ENCODE measurements at places on chromosomes 7 and 10. TPM values are rescaled to one million over a fixed set of nuclear protein-coding genes. Genes with fewer than 3 reads are reported as not detected.

COL1A2 gene
- polyA plus RNA-seq = 10.8 TPM

- DNase-seq = no peak
Observed at GRCh38 chr10:86098187-86098881, 268.3 kb downstream of the GRID1 start.

DNA sequence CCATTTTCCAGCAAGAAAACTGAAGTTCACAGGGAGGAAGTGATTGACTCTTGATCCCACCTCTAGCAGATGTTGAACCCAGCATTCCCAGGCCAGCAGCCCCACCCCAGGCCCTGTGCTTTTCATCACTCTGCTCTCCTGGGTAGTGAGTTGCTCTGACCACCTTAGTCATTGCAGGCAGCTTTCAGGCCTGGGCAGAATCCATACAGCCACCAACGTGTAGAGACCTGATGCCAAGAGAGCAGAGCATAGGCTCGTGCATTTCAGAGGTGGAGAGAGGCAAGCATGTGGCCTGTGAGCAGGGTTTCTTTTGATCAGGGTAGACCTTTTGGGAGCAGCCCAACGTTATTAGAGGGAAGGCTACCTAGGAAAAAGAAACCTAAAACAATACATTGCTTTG, 334.6 kb downstream of the PTEN start:
- no peak for DNase-seq

GRCh38 chr10:112227331-112227987, 43.9 kb upstream of the GPAM start:
- no peak for DNase-seq

GRCh38 chr10:3666525-3667302, 118.3 kb downstream of the KLF6 start:
- no peak for DNase-seq

DNA sequence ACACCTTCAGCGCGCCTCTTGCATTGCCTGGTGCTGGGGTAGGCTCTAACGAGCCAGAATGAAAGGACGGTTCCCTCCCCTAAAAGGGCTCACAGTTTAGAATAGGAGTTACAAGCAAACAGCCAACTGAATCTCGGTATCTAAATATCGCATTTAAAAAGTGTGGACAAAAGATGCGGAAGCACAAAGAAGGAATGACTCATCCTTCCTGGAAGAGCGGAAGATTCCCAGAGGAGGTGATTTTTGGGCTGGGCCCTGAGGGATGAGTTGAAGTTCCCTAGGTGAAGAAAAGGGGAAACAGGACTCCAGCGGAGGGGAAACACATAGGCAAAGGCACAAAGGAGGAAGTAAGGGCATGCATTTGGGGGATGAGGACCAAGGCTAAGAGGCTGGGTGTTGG, 29.9 kb downstream of the SRRM3 start:
- no peak for DNase-seq

DNA sequence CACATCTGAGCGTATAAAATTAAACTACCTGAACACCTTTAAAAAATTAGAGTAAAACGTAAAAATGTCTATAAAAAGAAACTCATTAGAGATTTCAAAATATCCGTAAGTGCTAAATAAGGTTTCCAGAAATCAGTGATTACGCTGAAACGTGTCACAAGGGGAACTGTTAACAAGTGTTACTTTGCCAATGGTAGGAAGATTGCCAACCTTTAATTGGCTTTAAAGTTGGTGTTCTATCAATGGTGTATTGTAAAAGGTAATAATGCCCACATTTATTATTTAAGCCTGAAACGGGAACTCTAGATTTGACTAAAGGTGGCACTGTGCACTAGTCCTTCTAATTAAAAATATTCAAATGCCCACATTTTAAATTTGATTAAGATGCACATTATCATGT, 37.8 kb upstream of the HIBADH start:
- DNase-seq = no peak

CLEC2L gene
- 1.3 TPM for polyA plus RNA-seq

DNA sequence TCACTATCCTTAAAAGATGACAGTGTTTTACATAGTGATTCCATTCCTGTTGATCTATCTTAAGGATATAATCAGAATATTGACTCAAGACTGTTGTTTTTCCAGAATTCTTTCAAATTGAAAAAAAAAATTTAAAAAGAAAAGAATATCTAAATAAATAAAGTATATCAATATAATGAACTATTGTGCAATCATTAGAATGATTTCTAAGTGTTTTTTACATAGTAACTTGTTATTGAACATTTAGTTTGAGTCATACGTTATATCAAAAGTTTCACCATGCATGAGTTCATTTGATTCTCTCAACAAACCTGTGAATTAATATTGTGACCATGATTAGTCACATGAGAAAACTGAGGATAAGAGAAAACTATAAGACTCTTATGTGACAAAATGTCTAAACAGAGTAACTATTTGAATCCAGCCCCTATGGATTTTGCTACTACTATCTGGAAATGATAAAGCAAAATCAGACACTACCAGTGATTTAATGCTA, 46.1 kb downstream of the KLF6 start:
- DNase-seq = no peak

DNA sequence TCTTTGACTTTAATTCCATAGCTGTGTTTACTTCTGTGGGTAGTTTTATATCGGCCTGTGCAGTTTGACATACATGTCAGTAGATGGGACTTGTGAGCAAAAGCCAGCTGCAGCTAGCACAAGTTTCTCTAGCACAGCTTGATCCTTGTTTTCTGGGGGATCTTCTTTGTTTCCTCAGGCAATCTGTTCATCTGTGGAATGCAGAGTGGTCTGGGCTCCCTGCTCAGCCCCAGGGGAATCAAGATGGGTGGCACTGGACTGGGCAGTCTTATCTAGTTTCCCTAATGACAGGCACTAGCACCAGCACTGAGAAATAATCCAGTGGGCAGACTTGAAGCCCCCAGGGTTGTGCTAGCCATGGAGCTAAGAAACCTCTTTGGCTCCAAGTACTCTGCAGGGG, 40.8 kb downstream of the CYP2C19 start:
- DNase-seq = no peak

GRCh38 chr7:133978502-133979295, 148.4 kb upstream of the LRGUK start:
- no peak for DNase-seq
